ENCODE measurements at places on chromosomes 12 and 14.

DNA sequence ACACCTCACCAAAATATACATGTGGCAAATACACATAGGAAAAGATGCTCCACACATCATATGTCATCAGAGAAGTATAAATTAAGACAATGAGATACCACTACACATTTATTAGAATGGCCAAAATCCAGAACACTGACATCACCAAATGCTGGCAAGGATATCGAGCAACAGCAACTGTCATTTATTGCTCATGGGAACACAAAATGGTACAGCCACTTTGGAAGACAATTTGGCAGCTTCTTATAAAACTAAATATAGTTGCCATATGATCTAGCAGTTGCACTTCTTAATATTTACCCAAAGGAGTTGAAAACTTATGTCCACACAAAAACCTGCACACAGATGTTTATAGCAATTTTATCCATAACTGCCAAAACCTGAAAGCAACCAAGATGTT is 7.0 kb upstream of the KCNK13 start:
- DNase-seq = no peak

DNA sequence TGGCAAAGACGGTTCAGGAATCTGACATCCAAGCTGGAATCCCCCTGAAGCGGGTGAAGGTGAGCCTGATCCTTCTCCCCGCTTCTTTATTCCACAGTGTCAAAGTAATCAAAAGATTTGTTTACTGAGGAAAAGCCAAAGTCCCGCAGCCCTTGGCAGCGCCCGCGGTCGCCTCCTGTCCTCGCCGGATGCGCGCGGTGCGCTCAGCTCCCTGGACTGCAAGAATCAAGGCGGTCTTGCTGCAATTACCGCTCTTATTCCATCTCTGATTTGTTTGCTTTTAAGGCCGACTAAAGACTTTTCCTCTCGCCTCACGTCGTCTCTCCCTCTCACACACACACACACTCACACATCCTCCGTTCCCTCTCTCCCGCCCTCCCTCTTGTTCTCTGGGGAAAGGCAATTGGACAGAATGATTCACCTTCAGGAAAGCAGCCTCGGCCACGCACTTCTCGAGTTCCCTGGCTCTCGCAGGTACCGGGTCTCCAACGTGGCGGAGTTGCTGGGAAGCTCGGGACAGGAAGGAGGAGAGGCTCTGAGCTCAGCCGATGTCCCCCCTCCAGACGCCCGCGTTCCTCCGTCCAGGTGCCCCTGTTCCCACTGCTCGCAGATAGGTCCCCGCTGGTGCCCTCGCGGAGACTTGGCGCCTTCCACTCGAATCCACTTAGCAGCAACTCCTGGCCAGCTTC is 68.6 kb upstream of the USP15 start:
- no peak for DNase-seq

GRCh38 chr12:130031571-130032189 is 127.9 kb upstream of the TMEM132D start:
- DNase-seq = no peak

GRCh38 chr14:29548948-29549370 is 378.7 kb downstream of the PRKD1 start:
- DNase-seq = no peak

- DNase-seq = no peak
Measured at GRCh38 chr12:112514926-112515642, 96.3 kb downstream of the PTPN11 start.

DNA sequence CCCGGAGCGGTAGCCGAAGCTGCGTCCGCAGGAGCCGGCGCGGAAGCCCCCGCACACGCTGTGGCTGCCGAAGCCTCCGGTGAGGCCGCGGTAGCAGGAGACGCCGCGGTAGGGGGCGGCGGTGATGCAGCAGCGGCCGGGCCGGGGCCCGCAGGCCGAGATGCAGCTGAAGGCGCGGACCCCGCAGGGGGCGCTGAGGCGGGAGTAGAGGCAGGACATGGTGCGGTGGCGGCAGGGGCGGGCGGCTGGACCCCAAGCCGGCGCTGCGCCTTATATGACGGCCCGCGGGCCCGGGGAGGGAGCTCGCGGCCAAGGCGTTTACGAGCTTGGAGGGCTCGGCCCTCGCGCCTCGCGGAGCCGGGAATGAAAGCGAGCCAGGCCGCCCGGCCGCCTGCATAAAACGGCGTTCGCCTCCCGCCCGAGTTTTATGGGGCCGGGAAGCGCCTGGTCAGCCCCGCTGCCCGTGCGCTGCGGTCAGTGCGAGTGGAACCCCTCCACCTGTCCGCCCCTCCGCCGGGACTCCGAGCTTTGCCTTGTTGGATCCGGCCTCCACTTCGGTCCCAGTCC is 16.0 kb upstream of the KRT86 start:
- DNase-seq = no peak

DNA sequence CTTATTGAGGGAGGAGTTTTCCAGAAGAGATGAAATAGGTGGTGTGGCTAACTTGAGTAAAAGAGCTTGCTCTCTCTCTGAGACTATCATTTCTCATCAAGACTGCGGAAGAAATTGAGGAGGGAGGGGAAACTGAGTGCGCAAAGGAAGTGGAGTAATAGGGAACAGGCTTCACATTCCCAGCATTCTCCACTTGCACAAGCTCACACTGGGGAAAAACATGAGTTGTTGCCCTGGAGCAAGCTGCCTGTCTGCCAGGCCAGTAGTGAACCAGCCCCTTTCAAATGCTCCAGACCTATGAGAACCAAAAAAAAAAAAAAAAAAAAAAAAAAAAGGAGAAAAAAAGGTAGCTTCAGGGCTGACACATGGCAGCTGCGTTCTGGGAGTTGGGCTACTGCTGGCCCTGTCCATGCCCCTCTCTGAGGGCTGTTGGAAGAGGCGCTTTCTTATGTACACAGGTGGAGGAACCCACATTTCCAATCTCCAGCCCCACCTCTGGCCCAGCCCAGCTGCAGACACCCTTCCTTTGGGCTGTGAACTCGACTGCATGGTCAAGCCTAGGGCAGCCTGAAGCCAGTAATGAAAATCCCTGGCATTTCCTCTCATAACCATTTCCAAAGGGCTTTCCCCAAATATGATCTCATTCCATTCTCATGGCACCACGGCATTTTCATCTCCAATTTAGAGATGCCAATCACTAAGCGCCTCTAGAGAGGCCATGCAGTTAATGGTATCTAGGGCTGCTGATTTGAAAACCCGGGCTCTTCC is 32.5 kb upstream of the EMP1 start:
- no peak for DNase-seq

GRCh38 chr12:82671673-82672195 is 15.0 kb upstream of the TMTC2 start:
- DNase-seq = no peak

DNA sequence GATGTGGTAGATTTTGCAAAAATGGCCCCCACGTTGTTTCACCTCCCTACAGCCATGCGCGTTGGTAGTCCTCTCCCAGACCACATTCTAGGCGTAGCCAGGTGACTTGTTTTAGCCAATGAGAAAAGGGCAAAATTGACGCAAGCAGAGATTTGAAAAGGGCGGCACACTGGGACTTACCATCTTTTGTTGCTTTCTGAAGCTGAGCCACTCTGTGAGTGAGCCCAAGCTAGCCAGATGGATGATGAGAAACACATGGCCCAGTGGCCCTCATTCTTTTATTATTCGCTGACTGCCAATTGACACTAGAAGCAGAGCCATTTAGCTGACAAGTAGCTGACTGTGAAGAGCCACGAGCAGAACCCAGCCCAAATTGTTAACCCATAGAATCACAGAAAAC is 142.0 kb upstream of the GZMB start:
- no peak for DNase-seq

DNA sequence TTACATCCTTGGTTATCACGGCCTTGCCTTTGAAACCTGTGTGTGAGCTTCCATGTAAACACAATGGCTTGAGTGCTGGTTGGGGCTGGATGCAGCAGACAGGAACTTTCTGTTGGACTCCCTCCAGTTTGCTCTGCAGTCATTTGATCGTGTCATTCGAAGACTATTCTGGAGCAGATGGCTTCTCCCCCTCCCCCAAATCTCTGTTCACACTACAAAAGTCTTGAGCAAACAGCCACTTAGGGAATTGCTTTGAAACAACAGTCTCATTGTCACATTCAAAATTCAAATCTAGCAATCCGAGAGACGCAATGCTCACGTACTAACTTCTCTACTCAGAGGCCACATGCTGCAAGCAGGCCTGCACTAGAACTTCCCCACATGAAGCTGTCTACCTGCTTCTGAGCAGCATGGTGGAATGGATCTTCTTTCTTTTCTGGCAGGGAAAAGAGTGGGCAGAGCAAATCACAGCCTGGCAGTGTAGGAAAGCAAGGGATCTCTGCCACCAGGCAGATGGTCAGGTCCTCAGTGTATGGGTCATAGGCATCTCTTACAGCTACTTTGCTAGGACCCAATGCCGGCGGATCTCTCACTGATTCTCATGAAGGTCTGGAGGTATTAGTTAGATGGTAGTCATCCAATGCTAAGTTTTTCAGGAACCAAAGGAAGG is 214.2 kb downstream of the PPM1H start:
- DNase-seq = no peak

DNA sequence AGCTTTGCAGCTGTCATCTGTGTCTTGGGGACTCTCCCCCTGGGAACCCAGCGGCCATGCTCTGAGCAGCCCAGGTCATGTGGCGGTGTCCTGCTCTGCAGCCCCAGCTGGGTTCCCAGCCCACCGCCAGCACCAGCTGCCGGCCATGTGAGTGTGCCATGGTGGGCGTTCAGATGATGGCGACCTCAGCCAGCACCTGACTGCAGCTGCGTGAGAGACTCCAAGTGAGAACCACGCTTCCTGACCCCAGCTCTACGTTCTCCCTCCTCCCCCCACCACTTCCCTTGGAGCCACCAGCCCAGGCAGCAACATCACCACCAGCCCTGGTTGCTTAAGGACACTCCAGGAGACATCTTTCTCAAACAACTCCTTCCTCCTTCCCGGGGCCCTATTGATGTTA is 68.8 kb downstream of the SLC24A4 start:
- no peak for DNase-seq

DNA sequence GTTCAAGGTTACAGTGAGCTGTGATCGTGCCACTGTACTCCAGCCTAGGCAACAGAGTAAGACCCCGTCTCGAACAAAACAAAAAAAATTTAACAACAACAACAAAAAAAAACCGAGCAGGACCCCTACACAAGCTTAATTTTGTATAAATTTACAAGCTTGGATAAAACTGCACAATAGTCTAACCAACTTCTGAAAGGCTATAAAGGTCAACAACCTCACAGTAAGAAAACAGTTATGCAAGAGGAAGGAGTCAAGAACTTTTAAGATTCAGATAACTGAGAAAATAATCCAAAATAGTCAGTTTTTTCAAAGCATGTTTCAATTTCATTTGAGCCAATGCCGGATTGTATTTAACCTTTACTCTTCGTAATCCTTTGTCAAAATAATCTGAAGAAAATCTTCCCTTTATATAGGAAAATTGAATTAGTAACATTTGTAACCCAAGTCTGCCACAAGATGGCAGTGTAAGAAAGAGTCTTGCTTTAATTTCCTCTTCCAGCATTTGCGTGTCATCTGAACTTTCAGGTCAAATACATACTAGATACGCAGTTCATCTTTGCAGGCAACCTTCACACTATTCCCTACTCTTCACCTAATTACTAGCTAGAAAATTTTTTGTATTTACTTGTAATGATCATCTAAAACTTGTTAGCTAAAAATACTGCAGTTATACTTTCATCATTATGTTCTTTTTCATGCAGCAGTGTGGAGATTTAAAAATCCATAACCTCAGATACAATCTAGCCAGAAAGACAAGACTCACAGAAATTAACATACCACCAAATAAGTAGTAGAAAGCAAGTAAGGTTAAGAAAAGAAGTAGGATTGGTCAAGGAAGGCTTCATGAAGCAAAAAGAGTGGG is 5.8 kb downstream of the CCNB1IP1 start:
- DNase-seq = no peak

DNA sequence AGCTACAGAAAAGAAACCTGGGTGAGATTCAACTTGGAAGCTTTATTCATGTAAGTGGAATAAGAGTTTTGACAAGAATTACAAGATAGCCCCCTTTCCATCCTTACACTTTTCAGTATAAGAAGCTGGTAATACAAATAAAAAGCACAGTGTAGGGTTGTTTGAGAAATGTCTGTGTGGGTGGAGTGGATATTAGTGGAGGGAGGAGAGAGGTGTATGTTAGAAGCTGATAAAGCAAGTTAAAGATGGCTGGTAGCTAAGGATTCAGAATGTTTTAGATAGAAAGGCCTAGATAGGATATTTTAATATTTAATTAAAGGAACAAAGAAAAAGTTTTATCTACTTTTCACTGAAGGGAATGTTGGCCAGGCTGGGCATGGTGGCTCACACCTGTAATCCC is 12.5 kb downstream of the CFAP54 start:
- DNase-seq = no peak

DNA sequence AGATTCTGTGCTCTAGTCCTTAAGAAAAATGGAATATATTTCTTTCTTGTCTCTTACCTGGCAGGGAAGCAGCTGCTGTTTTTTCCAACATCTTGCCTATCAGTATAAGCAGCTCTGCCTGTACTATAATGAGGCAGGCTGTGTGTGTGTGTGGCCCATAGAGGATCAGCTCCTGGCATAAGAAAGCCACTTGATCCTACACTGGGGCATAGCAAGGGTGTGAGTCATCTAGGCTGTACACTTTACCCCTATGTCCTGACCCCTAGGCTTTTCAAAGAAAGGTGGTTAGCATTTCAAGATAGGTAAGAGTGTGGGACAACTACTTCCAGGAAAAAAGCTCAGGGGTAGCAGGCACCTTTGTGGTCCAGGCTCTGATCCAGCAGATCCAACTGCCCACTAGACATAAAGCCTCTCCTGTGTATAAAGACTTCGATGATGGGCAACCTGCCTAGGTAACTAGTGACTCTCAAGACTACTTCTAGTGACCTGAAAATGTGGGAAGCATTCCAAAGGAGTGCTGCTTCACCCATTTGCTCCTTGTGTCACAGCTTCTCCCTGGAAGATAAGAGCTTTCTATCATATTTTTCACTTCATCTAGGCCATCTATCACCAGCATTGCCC is 4.9 kb upstream of the SENP1 start:
- DNase-seq = no peak

GRCh38 chr14:44316647-44317440 is 190.2 kb downstream of the FSCB start:
- no peak for DNase-seq

GRCh38 chr12:68981516-68981915 is 48.5 kb upstream of the CPM start:
- DNase-seq = no peak

DNA sequence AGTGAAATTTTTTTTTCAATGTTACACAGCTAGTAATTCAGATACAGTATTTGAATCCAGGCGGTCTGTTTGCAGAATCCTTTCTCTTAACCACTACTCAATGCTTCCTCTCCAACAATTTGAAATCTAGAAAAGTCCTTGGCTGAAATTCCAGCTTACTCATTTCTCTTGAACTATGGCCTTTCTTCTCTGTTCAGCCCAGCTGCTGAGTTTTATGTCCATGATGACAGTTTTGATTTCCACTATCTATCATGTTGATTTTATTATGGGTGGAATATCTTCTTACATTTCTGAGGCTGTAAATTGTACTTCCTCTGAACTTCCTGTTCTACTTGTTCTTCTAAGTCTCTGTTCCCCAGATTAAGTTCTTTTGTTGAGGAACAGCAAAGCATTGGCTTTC is 315.3 kb downstream of the DIO2 start:
- DNase-seq = no peak

Measured in vagina (tissue), 2 donors.